NCI-H69 (cell line): ENCODE measurements at places on chromosomes 1 and 21.
A peak's percentile ranks its signal among the peaks of the same experiment; 100 is the strongest.

- DNase-seq, result no peak
These were observed 181.2 kb downstream of the BRINP3 start for GRCh38 chr1:190296453-190296852.

DNA sequence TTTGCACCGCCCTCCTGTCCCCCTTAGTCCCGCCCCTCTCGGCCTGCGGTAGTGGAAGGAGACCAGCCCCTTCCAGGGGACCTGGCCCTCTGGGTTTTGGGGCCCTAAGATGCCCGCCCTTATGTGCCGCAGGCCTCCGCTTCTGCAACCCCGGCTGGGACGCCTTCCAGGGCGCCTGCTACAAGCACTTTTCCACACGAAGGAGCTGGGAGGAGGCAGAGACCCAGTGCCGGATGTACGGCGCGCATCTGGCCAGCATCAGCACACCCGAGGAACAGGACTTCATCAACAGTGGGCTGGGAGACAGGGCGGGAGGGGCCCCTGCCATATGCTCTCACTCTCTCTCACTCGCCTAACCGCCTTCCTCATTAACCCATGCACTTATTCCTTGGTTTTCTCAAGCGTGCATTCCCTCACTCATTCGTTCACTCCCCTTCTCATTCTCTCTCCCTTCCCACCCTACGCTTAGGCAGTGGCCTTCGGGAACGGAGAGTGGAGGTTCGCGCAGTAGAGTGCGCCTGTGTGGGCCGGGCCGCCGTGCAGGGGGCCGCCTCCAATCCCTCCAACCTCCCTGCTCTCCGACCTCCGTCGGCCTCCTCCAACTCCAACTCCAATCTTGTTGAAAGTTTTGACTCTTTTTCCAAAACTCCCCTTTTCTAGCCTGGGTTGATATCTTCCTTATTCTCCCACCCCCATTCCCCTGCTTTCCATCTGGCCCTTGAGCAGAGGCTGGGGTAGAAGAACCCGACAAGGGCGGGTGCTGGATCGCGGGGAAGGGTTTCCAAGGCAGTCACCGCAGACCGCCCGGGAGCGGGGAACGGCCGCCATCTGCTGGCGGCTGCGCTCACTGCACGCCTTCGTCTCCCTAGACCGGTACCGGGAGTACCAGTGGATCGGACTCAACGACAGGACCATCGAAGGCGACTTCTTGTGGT, 15.2 kb downstream of the BCAN start:
- DNase-seq, result peak; percentile 77

GRCh38 chr1:91742848-91743292, 143.1 kb downstream of the TGFBR3 start:
- no peak for DNase-seq

GRCh38 chr1:81607086-81607485, 193.6 kb upstream of the ADGRL2 start:
- DNase-seq, result no peak

DNA sequence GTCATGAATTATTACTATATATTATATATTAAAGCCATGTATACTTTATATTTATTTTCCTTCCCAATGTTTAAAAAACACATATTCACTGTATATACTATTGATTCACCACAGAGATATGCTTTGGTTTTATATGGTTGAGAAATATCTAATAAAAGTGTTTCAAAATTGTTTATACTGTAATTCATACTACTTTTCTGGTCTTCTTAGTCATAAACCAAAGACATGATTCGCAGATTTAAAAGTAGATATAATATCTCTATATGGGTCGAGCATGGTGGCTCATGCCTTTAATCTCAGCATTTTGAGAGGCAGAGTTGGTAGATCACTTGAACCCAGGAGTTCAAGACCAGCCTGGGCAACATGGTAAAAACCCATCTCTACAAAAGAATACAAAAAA, 738.4 kb downstream of the USP25 start:
- no peak for DNase-seq
